ENCODE measurements at places on chromosomes 2 and 18. TPM values are rescaled to one million over a fixed set of nuclear protein-coding genes. Genes with fewer than 3 reads are reported as not detected.
A peak's percentile ranks its signal among the peaks of the same experiment; 100 is the strongest.

GLB1L gene
- 12.0 TPM for total RNA-seq

CASP10 gene
- total RNA-seq: 3.4 TPM

- DNase-seq: peak; percentile 56
Observed at GRCh38 chr2:171598713-171599319, 76.5 kb downstream of the CYBRD1 start.

DNA sequence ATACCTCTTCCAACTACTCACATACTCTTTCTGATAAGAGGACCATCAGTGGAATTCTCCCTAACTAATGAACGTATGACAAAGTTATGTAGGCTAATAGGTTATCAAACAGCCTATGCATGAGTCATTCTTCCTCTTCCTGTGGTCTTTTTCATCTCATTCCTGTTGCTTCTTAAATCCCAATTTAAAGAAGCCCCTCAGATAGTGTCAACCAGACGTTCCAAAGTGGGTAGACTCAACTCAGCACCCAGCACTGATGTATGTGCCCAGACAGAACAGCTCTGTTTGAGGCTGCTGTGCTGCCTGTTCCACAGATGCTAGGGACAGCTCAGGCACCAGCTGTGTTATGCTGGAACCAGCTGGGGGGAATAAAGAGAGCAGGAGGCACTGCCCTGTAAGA lies 52.6 kb downstream of the CXCR4 start:
- no peak for DNase-seq

DNA sequence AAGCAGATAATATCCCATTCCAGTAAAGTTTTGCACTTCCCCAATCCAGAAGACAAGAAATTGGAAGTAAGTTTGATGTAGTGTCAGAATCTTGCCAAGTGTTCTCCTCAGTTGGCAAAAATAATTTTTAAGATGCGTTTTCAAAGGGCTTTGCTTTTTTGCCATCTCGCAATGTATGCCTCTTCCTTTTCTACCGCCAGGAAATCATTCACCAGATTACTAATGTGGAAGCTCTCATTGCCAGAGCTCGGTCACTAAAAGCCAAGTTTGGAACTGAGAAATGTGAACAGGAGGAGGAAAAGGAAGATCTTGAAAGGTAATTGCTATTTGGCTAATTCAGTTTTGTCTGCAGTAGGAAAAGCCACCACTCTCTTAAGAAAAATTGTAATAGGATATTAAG lies 110.7 kb downstream of the RAB3GAP1 start:
- DNase-seq: no peak

DNA sequence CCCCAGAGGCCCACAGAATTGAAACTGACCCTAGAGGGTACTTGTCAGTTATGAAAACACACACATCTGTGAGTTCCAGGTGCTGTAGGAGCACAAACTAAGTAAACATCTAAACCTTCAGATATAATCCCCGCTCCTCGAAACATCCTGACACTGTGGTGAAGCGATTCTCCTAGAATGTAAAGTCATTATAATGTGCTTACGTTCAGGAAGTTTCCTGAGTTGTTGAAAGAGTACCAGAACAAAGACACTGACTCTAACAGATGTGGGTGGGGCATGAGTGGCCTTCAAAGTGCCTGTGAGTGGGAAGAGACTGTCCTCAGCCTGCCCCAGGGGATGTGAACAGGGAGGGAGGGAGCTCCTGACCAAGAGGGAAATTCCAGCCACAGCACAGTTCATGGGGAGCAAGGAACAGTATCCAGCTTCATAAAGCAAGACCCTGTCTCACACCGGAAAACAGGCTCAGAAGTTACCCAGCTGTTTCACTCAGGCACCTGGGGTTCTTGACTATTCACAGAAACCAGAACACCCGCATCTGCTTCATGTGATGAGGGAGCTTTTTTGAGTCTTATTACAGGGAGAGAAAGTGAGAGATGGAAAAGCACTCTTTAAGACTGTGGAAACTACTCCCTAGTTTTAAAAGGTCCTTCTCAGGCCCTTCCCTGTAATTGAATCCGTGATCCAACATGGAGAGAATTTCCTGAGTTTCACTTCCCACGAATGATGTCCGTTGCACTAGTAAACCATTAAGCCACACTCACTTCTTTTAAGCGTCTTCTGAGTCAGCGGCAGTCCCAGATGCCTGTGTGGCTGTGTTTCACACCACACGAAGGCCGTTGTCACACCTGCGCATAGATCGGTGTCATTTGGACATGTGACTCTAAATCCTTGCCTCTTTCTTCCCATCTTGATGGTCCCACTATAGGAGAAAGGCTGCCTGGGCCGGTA lies 88.6 kb upstream of the EML6 start:
- DNase-seq: peak; percentile 18

PROM2 gene
- total RNA-seq: 2.4 TPM

NEU2 gene
- total RNA-seq: not detected

- peak; percentile 11 for DNase-seq
Observed at GRCh38 chr2:75516378-75517360, 44.1 kb downstream of the EVA1A start.

- DNase-seq: no peak
Observed at GRCh38 chr2:23675506-23675905, 251.4 kb downstream of the ATAD2B start.

DNA sequence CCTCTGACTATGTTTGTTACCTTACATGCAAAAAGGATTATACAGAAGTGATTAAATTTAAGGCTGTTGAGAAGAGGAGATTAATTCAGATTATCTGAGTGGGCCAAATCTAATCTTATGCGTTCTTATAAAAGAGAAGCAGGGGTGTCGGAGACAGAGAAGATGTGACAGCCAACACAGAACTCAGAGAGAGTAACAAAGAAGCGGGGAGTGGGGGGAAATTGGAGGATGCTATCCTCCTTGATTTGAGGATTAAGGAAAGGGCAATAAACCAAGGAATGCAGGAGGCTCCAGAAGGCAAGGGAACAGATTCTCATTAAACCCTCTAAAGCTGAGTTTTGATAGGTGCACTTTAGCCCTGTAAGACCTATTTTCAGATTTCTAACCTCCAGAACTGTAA lies 291.3 kb upstream of the REG3G start:
- no peak for DNase-seq

DNA sequence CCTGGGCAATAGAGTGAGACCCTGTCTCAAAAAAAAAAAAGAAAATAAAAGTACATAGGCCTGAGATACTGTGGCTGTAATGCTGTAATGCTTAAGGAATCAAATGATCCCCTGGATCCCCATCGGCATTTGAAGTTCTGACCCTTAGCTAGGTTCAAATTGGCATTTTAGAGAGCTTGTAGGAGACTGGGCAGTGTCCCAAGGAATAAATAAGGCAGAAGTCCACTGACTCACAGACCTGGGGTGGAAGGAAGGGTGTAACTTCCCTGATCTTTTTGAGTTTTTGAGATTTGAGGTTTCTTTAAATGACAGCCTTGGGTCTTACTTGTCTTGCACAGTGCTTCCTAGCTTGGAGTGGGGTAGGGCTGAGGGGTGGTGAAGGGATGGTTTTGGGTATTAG lies 553.7 kb downstream of the SLC4A3 start:
- no peak for DNase-seq

GRCh38 chr2:64586054-64586453 lies 61.9 kb downstream of the AFTPH start:
- no peak for DNase-seq

Measured in umbilical cord (tissue), 2 donors.